Osteocyte (in vitro differentiated cells): ENCODE measurements at places on chromosomes 6 and 20. TPM values are rescaled to one million over a fixed set of nuclear protein-coding genes. Genes with fewer than 3 reads are reported as not detected.

TEAD3 gene
- 43.1 and 44.8 TPM in 2 replicates for total RNA-seq

PSORS1C1 gene
- total RNA-seq, result 3.2 and 6.2 TPM in 2 replicates

TGM2 gene
- total RNA-seq, result 29.2 and 32.7 TPM in 2 replicates

HLA-DMA gene
- 1.3 and 3.0 TPM in 2 replicates for total RNA-seq

CGAS gene
- 0.37 and 0.59 TPM in 2 replicates for total RNA-seq

LHFPL5 gene
- total RNA-seq, result not detected in 2 replicates

ZC3H12D gene
- total RNA-seq, result 0.21 TPM in 1 of 2 replicates, not detected in the other

C6orf163 gene
- total RNA-seq, result 3.8 and 5.1 TPM in 2 replicates

CDH4 gene
- 1.1 and 1.3 TPM in 2 replicates for total RNA-seq

PCSK2 gene
- total RNA-seq, result not detected in 2 replicates

STK4 gene
- total RNA-seq, result 25.3 and 29.7 TPM in 2 replicates

GPR6 gene
- total RNA-seq, result not detected in 2 replicates

HLA-DOA gene
- total RNA-seq, result not detected in 2 replicates

ALDH5A1 gene
- total RNA-seq, result 6.6 and 7.8 TPM in 2 replicates

SLC17A3 gene
- not detected in 2 replicates for total RNA-seq

SOX4 gene
- total RNA-seq, result 110 and 118 TPM in 2 replicates
